AG08396 (cell line): ENCODE measurements at places on chromosomes 7 and 10.

DNA sequence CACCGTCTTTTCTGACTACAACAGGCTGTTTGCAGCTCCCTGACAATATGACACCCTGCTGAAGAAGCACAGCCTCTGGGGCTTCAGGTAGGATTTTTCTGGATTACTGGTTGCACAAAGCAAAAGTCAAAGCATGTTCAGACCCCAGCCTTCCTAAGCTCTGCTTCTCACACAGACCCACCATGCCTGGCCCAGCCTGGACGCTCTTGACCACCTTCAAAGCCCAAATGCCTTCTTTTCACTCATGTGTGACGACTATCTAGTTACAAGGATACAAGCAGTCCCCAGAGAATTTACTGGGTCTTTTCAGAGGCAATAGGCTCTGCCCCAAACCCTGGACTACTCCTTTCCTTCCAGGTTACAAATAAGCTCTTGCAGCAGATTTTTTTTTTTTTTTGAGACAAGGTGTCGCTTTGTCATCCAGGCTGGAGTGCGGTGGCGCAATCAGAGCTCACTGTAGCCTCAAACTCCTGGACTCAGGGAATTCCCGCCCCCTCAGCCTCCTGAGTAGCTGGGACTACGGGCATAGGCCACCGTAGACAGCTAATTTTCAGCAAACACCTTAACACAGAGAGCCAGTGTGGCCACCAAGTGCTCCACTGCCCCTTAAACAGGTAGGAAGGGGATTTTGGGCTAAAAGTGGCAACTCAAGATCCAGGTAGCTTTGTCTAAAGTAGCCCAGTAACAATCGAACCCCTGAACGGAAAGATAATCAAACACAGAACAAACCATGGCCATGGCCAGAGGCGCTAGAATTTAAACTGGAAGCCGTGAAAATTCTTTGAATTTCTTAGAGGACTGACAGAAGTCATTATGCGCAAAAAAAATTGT lies 16.2 kb downstream of the SVIL start:
- DNase-seq: no peak

DNA sequence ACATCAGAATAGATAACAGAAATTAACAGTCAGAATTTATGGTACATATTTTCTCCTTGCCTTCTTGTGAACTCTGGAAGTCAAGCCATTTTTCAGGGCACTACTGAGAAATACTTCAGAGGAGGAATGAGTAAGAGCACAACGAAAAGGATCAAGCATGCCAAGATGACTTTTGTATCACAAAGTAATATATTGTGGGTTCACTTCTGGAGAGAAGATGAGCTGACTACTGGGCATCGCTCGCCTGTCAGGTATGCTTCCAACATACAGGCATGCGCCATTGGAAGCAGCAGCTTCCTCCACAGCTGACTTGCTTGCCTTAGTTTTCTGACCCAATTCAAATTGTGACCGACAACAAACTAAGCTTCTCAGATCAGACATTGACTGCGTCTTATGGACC lies 137.3 kb downstream of the VTI1A start:
- peak; percentile 12 for DNase-seq

DNA sequence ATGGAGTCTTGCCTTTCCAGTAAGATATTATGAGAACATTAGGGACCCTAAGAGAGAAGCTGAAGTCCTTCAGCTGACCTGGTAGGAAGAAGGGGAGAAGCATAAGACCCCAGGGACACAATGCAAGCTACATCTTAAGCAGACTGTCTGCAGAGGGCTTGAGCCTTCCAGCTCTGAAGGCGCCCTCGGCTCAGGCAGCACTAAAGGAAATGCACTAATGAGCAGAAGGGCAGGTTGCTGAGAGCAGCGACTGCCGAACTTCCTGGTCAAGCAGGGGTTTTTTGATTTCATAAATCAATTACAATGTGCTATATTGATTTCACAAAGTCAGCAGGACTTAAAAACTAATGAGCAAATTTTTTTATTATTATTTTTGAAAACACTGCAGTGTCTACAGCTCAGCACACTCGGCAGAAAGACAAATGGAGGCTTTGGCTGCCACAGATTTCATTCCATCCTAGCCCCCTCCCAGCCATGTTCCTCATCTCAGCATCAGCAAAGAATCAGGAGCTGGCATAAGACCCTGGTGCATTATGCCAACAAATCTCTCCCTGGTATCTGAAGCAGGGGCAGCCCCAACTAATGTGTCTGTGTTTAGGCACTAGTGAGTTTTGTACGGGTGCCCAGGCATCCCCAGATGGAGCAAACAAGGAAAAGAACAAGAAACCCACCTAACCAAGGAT lies 57.1 kb downstream of the LRRTM3 start:
- DNase-seq: no peak

DNA sequence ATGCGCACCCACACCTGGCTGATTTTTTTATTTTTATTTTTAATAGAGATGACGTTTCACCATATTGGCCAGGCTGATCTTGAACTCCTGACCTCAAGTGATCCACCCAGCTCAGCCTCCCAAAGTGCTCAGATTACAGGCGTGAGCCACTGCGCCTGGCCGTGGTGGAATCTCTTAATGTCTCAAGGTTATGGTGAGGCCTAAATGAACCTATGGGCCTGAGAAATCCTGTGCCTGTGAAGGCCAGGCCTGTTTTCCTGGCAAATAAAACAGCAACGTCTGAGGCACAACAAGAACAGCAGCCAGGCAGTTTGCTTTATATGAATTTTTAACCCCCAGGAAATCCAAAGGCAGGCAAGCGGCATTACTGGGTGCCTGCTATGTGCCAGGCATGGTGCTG lies 297.5 kb upstream of the ZMIZ1 start:
- DNase-seq: no peak

DNA sequence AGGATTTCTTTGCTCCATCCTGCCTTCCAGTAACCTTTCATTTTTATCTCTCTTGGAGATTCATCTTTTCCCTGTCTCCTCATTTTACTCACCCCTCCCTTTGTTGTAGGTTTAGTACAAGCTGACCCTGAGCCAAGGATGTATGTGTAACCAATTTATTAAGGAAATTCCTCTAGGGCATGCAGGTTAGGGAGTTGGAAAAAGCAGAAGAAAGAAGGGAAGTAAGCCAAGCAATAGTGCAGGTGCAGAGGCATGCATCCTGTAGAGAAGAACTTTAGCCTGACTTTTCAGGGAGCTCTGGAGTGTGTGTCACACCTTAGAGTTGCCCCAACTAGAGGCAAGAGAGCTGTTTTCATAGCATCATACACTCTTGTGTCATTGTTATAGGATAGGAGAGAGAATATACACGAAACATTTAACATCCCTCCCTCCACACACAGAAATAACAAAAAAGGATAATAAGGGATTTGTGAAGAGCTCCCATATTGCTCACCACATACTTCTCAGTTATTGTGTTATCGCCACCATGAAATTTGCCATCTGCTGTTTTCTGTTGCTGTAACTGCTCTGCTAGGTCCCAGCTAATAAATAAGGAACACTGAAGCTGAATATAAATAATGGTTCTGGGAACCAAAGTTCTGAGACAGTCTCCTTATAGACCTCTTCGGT lies 21.8 kb upstream of the SEMA3C start:
- DNase-seq: no peak

DNA sequence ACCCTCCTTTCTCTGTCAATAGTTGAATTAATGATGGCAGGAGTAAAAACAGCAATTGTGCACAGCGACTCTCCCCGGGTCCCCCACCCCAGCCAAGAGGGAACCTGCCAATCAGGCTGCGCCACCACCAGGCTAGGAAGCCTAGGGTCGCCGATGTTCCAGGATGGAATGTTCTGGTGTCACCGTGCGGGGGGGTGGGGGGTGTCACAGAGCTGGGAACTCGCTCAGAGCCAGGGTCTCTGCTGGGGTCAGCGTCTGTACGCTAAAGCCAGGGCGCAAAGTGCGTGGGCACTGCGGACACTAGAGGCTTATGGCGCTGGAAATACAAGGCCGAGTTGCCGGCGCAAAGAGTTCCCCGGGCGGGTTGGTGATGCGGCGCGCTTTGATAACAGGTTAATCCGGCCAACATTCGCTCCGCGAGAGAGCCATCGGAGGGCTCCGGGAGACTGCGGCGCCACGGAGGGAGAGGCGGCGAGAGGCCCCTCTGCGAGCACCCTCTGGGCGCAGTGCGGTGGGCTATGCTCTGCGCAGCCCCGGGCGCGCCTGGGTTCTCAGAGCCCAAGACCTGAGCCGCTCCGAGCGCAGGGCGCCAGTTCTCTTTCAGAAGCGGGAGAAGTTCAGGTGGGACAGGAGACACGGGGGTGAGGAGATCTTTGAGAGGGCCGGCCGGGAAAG lies 192.3 kb downstream of the EMX2 start:
- no peak for DNase-seq

- no peak for DNase-seq
These were observed 4.6 kb downstream of the ASB4 start for GRCh38 chr7:95490231-95490762.

DNA sequence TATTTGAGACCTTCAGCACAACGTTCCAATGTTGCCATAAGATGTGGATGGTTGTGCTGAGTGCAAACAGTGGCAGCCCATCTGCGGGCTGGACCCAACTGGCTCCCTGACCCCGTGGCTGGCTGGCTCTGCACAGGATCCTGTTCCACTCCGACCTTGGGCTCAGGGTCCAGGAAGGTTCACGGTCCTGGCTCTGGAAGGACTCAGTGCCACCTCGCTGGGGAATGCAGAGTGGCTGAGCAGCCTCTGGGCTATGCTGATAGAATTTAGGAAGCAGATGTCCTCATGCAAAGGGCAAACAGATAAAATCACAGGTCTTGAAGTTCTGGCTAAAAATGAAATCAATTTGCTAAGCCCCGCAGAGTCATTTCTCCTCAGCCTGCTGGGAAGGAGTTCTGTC lies 171.6 kb downstream of the PIP4K2A start:
- DNase-seq: no peak

- no peak for DNase-seq
These were observed 240.8 kb downstream of the KIF20B start for GRCh38 chr10:89942217-89942616.

DNA sequence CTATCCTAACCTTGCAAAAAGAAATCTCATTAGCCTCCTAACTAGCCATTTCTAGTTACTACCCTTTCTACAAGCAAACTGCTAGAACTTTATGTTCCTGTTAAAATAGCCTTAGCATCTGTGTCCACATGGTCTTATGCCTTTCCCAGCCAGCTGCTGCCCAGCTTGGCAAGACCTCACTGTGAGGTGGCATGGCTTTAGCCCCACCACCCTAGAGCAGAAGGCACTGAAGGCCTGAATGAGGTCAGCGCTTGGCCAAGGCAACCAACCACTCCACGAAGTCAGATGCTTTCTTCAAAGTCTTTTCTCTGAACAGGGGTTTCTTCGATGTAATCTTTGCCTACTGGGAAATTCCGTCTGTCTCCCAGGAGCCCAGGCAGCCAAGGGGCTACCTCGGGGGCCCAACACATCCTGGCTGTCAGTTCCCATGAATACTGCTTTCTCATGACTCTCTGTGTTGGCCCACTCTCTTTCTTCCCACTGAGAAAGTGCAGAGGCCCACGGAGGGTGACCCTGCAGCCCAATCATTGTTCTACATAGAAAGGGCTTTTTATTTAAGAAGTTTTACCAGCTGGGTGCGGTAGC lies 41.6 kb downstream of the POLR3A start:
- no peak for DNase-seq

- no peak for DNase-seq
These were observed 141.9 kb downstream of the MPP7 start for GRCh38 chr10:28160866-28161405.

GRCh38 chr10:23368816-23369640 lies 24.4 kb upstream of the C10orf67 start:
- no peak for DNase-seq

DNA sequence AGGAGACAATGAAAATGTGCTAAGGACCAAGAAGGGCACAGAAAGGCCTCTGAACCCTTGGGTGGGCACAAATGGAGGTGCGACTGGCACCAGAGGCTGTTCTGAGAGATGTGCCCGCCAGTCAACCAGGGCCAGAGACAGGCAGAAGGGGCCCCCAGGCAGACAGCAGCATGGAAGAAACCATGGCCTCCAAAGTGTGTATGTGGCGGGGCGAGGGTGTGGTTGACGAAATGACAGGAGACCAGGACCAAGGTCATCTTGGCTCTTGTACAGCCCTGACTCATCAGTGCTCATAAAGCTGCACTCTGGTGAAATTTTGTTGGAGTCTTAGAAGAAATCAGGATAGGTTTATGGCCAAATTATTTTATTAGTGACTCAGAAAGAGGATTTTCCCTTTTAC lies 4.0 kb upstream of the MRPS24 start:
- peak; percentile 73 for DNase-seq

- DNase-seq: no peak
These were observed 113.8 kb downstream of the FGFR2 start for GRCh38 chr10:121484401-121484800.

DNA sequence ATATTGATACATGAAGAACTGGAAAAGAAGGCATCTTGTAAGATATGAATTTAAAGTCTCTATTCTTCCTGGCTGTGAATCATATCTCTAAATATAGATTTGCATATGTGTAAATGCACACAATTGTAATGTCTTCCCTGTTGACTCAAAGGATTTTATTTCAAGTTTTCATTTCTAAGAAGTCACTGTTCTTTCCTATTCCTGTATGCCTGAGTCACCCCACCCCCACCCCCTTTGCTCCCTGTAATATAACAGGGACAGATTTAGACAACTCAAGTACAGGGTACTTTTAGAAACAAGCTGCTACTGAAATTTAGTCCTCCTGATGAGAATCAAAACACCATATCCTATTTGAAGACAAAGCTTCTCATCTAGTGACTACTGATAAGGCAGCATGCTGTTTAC lies 43.0 kb upstream of the HECTD2 start:
- DNase-seq: no peak

- DNase-seq: no peak
These were observed 5.9 kb downstream of the COX19 start for GRCh38 chr7:969403-969802.

GRCh38 chr7:127824682-127825081 lies 172.7 kb downstream of the SND1 start:
- no peak for DNase-seq

- no peak for DNase-seq
These were observed 1.2 kb downstream of the SLC18A3 start for GRCh38 chr10:49611166-49611815.

- no peak for DNase-seq
These were observed 7.2 kb upstream of the RALA start for GRCh38 chr7:39616138-39616537.

GRCh38 chr7:1536743-1537534 lies 6.4 kb downstream of the MAFK start:
- DNase-seq: peak; percentile 98

DNA sequence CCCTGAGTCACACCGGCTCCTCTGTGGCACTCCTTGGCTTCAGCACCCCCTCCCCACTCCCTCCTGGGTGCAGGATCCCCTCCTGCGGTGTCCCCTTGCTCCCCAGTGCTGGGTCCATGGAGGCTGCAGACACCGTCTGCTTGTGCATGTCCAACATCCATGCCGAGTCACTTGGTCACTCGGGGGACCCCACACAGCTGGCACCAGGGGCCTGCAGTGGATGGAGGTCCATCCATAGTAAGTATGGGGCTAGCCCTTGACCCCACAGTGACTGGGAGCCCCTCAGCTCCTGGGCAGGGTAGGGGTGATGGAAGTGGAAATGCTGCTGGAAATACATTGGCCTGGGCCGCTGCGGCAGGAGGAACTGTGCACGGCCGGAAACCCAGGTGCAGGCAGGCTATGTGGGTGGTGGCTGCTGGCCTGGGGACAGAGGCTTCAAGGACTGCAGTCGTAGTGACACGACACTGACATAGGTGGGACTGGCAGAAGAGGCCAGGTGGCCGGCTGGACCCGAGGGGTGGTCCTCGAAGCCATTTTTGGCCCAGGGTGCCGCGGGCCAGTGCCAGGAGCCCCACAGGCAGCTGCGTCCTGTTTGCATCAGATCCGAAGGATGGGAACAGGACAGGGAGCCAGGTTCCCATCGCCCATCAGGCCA lies 58.9 kb downstream of the GLRX3 start:
- no peak for DNase-seq

- no peak for DNase-seq
These were observed 132.9 kb downstream of the BICC1 start for GRCh38 chr10:58645416-58646146.
